ENCODE measurements at places on chromosomes 5 and 9. TPM values are rescaled to one million over a fixed set of nuclear protein-coding genes. Genes with fewer than 3 reads are reported as not detected.

DNA sequence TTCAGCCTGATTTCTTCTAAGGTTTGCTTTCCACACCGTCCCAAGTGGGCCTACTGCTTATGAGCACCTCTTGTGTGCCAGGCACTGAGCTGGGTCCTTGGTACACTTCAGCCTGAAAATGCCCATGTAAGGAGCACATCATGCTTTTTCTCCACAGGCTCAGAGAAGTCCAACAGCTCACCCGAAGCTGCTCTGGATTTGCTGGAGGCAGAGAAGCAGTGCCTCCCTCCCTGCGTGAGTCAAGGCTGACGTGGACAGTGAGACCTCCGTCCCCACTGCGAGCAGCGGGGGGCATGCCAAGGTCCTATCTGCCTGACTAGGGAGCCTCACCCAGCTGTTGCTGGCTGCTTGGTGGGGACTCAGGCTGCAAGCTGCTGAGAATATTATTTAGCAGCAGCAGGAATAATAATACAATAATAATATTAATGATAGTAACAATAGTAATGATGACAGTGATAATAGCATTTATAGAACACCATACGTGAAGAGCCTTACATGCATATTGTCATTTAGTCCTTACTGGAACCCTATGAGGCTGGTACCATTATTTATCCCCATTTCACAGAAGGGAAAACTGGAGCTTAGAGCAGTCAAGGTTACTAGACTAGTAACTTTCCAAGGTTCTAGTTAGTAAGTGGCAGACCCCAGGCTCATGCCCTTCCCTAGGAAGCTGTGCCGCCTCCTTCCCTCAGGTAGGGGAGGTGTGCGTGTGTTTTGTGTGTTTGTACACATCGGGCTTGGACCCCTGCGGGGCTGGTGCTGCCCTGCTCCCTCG, 194.8 kb downstream of the HSPA4 start:
- no peaks in the 10 kb centered on the region for H3K4me1 ChIP-seq
- H3K36me3 ChIP-seq = no peaks in the 10 kb centered on the region
- H3K4me3 ChIP-seq = no peak overlapping the region
- no peaks in the 10 kb centered on the region for H3K27me3 ChIP-seq

- no peaks in the 10 kb centered on the region for H3K27me3 ChIP-seq
- no peaks in the 10 kb centered on the region for H3K4me1 ChIP-seq
- peak; percentile 38 for DNase-seq
- no peaks in the 10 kb centered on the region for H3K36me3 ChIP-seq
- no peak overlapping the region for H3K4me3 ChIP-seq
These were observed 73.1 kb downstream of the NDFIP1 start for GRCh38 chr5:142181547-142182163.

DNA sequence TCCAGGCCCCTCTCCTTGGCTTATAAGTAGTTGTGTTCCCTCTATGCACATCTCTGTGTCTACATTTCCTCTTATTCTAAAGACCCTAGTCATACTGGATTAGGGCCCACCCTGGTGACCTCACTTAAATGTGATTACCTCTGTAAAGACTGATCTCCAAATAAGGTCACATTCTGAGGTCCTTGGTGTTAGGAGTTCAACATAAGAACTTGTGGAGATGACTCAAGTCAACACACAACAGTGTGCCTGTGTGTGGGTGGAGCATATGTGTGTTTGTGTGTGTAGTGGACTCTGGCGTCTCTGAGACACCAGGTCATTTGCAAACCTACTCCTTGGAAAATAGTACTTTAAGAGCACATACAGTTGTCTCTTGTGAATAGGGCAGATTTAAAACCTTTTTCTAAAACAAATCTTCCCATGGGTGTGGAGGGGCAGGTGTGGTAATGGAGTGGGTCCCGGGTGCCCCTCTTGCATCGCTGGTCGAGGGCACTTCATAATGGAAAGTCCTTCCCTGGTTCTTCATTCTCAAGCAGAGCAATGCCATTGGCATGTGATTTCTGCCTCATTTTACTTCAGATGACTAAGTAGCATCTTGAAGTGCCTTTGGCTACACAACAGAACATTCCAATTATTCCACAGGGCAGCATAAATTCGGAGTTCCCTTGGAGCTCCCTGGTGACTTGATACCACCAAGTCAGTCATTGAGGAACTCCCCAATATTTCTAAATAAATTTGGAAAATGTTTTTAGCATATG, 84.4 kb downstream of the C9orf152 start:
- peaks cover 44% of the 10 kb centered on the region for H3K4me1 ChIP-seq
- H3K36me3 ChIP-seq = no peaks in the 10 kb centered on the region
- no peaks in the 10 kb centered on the region for H3K27me3 ChIP-seq
- DNase-seq = no peak

DNA sequence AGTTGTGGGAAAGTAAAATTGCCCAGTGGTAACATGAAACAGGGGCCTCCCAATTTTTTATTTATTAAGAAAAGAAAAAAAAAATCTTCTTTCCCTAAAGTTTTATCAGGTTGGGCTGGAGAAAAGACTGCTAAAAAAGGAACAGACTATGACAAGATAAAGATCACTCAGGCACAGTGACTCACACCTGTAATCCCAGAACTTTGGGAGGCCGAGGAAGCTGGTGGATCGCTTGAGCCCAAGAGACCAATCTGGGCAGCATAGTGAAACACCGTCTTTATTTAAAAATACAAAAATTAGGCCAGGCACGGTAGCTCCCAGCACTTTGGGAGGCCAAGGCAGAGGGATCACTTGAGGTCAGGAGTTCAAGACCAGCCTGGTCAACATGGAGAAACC, 312.5 kb downstream of the CETN3 start:
- H3K27me3 ChIP-seq = no peaks in the 10 kb centered on the region
- no peak overlapping the region for H3K4me3 ChIP-seq
- H3K36me3 ChIP-seq = no peaks in the 10 kb centered on the region
- H3K4me1 ChIP-seq = peaks cover 30% of the 10 kb centered on the region
- DNase-seq = no peak
- no peak overlapping the region for H3K27ac ChIP-seq

GRCh38 chr5:172939611-172940267, 19.5 kb upstream of the RPL26L1 start:
- no peaks in the 10 kb centered on the region for H3K27me3 ChIP-seq
- H3K4me1 ChIP-seq = no peaks in the 10 kb centered on the region
- H3K4me3 ChIP-seq = no peak overlapping the region
- H3K27ac ChIP-seq = no peak overlapping the region
- peaks cover 76% of the 10 kb centered on the region for H3K36me3 ChIP-seq

- no peaks in the 10 kb centered on the region for H3K27me3 ChIP-seq
- H3K27ac ChIP-seq = no peak overlapping the region
- no peak overlapping the region for H3K4me3 ChIP-seq
- H3K36me3 ChIP-seq = no peaks in the 10 kb centered on the region
These were observed 45.7 kb downstream of the PIP5K1B start for GRCh38 chr9:68750786-68751185.

DNA sequence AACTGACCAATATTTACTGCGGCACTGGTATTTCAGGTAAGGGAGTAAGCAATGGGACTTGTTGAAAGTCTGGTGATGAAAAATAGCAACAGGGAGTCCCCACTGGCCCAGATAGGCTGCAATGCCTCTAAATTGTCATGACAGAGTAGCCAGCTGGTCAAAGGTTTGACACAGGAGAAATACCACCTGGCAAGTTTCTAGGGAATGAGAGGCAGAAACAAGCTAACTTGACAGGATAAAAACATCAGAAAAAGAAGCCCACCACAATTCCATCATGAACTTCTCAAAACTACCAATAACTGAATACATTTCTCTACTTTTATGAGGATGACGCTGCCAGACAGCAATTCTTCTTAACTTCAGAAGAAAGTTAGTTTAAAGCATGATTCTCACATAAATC, 99.8 kb downstream of the STRBP start:
- no peak overlapping the region for H3K4me3 ChIP-seq
- no peaks in the 10 kb centered on the region for H3K36me3 ChIP-seq
- no peak for DNase-seq
- H3K27ac ChIP-seq = no peak overlapping the region

DNA sequence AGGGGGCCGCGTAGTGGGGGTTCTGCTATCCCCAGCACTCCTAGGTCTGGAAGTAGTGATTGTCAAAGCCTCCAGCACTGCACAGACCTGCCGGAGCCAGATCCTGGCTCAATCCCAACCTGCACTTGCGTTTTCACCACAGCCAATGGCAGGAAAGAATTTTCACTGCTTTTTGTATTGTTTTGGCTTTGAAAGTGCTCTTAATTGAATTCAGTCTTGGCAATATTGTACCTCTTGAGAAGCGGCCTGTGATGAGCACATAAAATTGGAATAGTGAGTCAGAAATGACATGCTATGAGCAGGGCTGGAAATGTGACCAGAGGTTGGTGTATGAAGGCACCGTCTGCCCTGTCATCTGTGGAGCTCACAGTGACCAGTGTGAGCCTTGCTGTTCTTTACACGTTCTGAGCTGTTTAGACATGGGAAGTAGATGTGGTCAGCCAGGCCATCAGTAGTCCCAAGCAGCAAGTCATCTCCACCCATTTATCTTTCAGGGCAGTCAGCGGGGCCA, 41.5 kb downstream of the SECISBP2 start:
- H3K4me3 ChIP-seq = no peak overlapping the region
- DNase-seq = no peak
- H3K27me3 ChIP-seq = no peaks in the 10 kb centered on the region
- no peak overlapping the region for H3K27ac ChIP-seq
- H3K36me3 ChIP-seq = peaks cover 58% of the 10 kb centered on the region

DNA sequence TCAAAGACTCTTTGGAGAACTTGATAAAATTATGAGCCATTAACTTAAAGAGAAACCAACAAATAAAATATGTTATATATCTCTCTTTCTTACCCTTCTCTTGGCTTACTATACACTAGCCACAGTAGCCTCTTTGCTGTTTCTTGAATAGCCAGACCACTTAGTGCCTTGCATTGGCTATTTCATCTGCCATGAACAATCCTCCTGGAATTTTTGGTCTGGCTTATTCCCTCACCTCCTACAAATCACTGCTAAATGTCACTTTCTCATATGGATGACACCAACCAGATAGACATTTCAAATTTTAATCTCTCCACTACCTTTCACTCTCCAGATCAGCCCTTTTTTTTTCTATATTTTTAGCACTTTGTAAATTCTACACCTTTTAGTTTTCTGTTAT, 1581.7 kb downstream of the EFNA5 start:
- peaks cover 8% of the 10 kb centered on the region for H3K4me1 ChIP-seq
- no peak overlapping the region for H3K27ac ChIP-seq
- no peaks in the 10 kb centered on the region for H3K36me3 ChIP-seq
- no peaks in the 10 kb centered on the region for H3K27me3 ChIP-seq

DNA sequence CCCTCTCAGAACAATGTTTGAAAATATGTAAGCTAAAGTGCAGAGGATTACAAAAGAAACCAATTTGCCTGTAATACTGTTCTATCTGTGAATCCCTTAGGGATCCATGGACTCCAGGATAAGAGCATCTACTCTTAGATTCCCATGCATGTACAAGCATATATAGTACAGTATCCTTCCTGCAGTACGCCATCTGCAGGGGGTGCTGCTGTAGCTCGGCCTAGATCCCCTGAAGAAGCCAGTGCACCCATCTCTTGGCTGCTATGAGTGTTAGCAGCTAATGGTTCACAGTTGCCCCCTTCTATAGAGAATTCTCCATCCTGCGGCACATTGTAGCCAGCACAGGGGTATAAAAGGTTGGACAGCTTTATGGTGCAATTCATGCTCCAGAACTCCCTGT, 61.8 kb upstream of the SLC30A5 start:
- no peaks in the 10 kb centered on the region for H3K4me1 ChIP-seq
- DNase-seq = no peak
- no peak overlapping the region for H3K27ac ChIP-seq
- H3K27me3 ChIP-seq = no peaks in the 10 kb centered on the region
- no peaks in the 10 kb centered on the region for H3K36me3 ChIP-seq
- H3K4me3 ChIP-seq = no peak overlapping the region

GRCh38 chr5:2801577-2802525, 50.4 kb upstream of the IRX2 start:
- no peak for DNase-seq
- no peaks in the 10 kb centered on the region for H3K36me3 ChIP-seq
- no peaks in the 10 kb centered on the region for H3K4me1 ChIP-seq
- H3K4me3 ChIP-seq = no peak overlapping the region

DNA sequence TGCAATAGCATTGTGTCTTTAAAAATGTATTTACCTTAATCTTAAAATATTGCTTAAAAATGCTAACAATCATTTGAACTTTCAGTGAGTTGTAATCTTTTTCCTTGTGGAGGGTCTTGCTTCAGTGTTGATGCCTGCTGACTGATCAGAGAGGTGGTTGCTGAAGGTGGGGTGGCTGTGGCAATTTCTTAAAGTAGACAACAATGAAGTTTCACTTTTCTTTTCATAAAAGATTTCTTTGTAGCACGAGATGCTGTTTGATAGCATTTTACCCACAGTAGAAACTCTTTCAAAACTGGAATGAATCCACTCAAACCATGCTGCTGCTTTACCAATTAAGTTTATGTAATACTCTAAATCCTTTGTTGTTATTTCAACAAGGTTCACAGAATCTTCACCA, 50.8 kb downstream of the NR3C1 start:
- DNase-seq = no peak
- H3K27ac ChIP-seq = no peak overlapping the region
- H3K4me3 ChIP-seq = no peak overlapping the region
- H3K4me1 ChIP-seq = peaks cover 88% of the 10 kb centered on the region
- H3K27me3 ChIP-seq = no peaks in the 10 kb centered on the region
- no peaks in the 10 kb centered on the region for H3K36me3 ChIP-seq

DNA sequence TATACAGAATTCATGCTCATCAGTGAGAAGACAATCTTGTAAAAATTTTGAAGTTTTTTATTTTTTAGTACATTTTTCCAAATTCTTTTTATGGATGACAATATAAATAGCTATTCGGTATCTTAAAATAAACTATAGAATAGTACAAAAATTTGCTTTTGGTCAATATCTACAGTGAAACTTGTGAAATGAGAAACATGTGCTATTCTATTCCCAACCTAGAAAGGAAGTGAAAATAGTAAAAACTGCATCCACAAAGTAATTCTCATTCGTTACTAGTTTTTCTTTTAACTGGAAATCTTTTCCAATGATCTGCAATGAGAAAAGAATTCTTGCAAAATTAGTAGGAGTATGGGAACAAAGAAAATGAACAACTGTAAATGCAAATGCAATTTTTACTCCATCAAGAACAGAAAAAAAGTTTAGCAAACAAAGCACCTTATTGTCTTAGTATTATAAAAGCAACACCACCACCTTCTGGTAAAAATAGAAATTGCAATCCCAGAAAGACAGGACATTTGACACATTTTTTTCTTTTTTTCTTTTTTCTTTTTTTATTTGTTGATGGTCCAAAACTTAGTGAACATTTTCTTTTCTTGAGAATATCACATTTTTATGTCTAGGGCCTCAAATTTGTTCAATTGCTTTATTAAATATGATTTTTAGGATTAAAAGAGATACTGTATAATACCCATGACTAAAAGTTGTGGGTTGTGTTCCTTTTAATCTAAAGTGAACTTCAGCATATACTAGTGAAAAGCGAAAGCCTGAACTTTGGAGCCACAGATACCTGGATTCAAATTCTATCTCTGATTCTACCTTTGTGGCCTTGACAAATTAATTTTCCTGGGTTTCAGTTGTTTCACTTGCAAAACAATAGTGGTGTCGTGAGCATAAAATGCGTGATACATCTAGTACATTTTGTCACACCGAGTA, 72.3 kb downstream of the SLCO4C1 start:
- no peaks in the 10 kb centered on the region for H3K27me3 ChIP-seq
- no peak for DNase-seq
- no peaks in the 10 kb centered on the region for H3K36me3 ChIP-seq
- H3K27ac ChIP-seq = no peak overlapping the region

ZBED3 gene
- total RNA-seq = 7.7 TPM

HTR1A gene
- not detected for total RNA-seq

ASPN gene
- total RNA-seq = 9.4 TPM

FOXD4L4 gene
- total RNA-seq = not detected

KIF20A gene
- 0.54 TPM for total RNA-seq

TMC1 gene
- under 0.01 TPM for total RNA-seq

HRH2 gene
- 1.1 TPM for total RNA-seq

MARVELD2 gene
- total RNA-seq = 0.36 TPM

OTP gene
- not detected for total RNA-seq

PCDHB12 gene
- total RNA-seq = 4.3 TPM

INSL4 gene
- not detected for total RNA-seq

Measured in sigmoid colon (tissue), 7 donors.